ENCODE measurements at places on chromosomes 4 and X.

- DNase-seq, result no peak
Measured at GRCh38 chrX:72262077-72262476, 15.0 kb downstream of the RPS4X start.

- peak; percentile 8 for DNase-seq
Measured at GRCh38 chrX:110167952-110168451, 149.9 kb downstream of the AMMECR1 start.

DNA sequence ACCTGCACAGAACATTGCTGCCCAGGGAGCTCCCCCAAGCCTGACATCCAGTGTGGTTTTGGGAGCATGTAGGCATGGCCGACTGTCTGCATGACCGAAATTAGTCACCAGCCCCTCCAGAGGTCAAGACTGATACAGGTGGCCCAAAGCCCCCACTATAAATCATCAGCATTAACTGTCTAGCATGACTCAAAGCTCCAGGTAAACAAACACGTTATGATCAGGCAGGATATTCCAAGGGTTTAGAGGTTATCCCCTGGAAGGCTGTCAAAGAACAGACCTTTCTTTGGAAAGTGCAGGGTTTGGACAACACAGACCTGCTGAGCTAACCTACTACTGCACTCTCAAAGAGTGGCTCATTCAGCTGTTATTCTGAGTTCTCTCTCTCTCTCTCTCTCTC, 2.1 kb upstream of the FAM9A start:
- no peak for DNase-seq

DNA sequence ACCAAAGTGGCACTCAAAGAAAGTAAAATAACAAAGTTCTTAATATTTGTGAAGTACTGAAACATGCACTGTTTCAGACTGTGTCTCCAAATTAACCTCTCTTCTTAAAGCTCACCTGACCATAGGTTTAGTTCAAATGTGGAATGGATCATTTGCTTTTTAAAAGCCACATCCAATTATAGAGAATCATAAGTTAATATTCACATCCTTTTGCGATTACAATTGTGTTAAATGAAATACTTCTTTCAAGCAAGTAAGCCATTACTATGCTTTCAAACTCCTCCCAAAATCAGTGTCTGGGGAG, 95.3 kb upstream of the PTPN13 start:
- no peak for DNase-seq

DNA sequence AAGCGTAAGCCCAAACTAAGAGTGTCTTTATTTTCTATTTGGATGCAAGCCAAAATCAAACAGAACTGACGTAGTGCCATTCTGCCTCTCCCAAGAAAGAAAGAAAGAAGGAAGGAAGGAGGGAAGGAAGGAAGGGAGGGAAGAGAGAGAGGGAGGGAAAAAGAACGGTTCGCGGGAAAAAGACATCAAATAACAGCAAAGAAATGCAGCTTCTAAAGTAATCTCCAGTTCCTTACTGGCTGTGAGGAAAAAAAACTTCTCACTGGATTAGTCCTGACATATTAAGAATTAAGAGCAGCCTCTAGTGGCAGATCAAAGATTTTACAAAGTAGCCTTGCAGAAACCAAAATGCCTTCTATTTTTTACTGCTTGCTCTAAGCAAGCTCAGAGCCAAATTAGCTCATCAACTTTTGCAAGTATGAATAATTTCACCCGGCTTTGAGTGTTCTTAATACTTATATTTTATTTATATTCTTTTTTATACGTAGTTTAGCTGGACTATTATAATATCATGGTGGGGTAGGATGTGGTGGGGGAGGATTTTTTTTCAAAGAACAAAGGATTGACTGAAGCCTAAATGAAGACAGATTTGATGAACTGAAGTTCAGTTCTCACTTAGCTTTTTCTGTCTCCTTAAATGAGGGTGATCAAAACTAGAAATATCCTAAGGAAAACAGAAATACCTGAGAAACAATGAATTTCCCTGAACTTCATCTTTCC, 36.6 kb downstream of the PITX2 start:
- DNase-seq, result no peak

DNA sequence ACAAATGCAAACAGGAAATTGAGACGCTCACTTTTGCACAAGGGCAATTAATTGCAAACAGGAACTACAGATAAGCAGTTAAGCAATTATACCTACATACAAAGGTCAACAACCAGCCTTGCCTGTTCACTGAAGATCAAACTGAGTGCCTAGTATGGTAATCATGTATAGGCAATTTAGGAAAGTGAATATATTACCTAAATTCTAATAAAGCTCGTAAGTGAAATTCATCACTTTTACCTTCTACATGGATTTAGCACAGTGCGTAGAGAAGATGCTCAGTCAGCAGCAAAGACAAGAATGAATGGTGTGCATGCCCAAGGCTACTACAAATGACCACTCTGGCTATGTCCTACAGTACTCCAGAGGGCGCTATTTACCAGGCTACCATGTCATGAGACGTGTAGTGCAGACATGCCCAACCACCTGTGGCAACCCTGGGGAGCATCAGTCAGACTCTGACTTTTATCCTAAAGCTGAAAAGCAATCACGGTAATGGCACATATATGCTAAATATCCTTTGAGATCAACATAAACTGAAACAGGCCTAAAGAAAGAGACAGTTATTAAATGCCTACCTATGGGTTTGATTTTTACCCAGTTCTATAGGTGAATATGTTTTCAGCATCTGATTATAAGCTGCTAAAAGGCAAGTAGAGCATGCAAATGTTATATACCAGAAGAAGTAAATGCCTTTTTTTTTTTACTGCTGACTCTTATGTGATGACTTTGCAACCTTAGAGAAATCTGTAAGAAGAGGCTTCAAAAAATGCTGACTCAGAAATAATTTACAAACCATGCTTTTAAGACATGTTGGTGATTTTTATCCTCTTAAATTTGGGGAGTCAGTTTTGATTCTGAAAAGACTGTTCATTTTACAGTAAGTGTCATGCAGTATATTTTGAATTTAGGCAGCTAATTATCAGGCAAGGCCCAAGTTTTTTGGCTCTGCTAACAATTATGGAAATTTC, 178.0 kb downstream of the PPP3CA start:
- DNase-seq, result no peak

DNA sequence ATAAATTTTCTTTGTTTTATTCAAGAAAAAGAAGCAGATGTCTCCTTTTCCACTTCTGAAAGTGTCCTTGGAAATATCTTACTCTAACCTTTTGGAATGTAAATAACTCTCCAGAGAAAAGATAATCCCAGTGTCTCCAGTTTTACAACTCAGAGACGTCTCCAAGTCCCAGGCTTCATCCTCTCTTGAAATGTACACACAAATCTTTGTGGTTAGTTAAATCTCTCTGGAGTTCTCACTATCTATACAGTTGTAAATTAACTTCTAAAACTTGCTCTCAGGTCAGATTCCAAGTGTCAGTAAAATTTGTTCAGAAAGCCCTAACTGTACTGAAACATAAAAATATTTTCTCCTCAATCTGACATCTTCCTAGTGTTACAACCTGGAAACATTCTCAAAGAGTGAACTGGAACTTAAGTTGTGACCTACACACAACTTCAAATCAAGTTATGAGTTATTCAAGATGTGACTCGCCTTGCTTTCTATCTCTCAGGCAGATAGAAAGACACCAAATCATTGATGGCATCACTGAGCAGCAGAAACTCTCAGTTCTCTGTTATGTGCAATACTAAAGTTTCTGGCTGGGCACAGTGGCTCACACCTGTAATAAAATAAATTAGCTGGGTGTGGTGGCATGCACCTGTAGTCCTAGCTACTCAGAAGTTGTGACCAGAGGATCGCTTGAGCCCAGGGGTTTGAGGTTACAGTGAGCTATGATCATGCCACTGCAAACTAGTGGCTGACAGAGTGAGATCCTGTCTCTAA, 284.2 kb downstream of the RCHY1 start:
- no peak for DNase-seq

DNA sequence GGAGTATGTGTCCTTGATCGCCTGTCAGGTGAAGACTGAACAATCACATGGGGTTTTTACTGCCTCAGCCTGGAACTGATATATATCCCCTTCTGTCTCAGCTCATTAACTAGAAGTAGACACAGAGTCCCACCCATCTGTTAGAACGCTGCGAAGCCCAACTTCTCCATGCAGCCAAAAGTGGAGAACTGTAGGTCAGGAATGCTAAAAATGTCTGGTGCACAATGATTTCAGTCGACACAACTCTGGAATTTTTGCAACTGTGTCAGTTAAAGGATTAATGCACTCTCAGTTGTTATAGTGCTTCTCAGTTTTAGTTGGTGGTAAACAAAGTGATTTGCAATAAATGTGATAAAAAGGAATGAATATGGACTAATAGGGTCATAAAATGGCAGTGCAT, 287.2 kb downstream of the INPP4B start:
- DNase-seq, result no peak

DNA sequence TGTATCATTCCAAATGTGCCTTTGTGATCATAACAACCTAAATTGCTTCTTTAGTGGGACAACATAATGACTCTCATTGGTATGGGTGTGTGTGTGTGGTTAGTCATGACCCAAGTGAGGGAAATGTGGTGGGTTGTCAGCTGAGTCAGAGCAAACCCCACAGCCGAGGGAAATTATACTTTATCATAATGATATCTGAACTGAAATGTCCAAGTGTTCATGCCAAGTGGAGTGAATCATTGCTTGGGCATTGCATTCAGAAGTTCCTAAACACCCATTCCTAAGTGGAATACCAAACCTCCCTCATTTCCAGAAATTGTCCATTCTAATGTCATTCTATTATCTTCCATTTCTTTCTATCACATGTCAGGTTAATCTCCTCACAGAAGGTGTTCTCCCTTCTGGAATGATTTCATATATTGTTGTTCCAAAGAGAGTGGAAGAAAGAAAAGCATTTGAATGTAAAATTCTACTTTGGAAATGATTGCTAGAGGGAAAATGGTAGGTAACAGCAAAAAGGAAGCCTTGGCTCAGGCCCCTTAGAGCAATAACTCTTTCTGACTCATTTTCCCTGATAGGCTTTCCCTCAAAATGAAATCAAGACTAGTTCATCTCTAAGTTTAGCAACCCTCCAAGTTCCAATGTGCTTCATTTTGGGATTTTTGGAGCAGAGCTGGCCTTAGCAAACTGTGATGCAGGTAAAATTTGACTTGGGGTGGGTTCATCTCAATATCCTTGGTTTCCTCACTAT, 230.7 kb upstream of the KCNIP4 start:
- no peak for DNase-seq

DNA sequence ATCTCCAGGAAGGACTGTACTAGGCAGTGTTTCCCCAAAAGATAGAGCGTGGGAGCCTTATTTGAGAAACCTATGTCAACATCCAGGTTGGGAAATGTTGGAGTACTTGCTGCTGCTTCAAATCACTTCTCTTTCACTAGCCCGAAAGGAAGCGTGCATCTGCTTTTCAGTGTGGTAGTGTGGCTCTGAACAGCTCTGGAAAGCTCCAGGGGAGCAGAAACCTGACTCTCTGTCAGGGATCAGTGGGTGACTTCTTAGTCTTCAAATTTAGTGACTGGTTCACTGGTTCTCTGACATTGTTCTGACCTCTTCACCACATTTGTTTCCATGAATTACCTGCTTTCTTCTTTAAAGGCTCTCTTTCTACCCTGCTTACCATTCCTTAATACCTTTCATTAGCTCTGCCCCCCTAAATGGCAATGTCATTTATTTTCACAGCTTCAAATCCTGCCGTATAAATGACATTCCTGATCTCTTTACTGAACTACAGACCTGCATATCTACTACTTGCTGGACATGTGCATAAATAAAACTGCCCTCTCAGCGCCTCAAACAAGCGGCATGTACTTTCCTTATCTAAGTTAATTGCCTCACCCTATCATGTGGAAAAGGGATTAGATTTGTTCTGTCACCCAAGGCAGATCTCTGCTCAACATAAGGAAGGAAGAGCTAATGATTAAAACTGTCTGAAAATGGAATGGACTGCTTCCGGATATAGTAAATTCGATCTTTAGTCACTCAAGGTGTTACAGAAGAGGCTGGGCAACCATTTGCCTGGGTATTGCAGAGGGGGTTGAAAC, 37.0 kb downstream of the DLG3 start:
- no peak for DNase-seq

- DNase-seq, result no peak
Measured at GRCh38 chr4:131613824-131614216, 1535.3 kb upstream of the PCDH10 start.

GRCh38 chr4:76752861-76753501, 145.0 kb downstream of the SOWAHB start:
- DNase-seq, result no peak

DNA sequence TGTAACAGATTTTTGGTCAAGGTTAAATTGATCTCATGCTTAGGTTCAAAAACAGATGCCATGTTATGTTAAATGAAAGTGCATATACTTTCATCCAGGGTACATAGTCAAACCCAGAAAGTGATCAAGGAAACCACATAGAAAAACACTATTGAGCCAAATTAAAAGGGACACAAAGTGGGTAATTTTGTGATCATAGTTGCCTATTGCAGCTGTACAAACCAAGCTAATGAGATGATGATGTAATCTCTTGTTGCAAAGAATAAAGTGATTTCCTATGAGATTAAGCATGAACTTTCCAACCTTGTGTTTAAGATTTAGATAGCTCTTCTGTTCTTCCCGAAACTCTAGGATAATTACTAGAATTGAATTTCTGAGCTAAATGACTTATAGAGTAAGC, 20.2 kb upstream of the LIMCH1 start:
- DNase-seq, result no peak

- DNase-seq, result no peak
Measured at GRCh38 chrX:150773634-150774033, 80.4 kb downstream of the MTMR1 start.

- DNase-seq, result no peak
Measured at GRCh38 chrX:41553688-41554087, 106.5 kb downstream of the NYX start.

- DNase-seq, result no peak
Measured at GRCh38 chr4:145734576-145735346, 54.8 kb downstream of the C4orf51 start.

- DNase-seq, result no peak
Measured at GRCh38 chrX:124392794-124393193, 46.4 kb downstream of the SH2D1A start.

- no peak for DNase-seq
Measured at GRCh38 chr4:106929248-106929647, 106.9 kb downstream of the DKK2 start.
